Neural crest cell (in vitro differentiated cells): ENCODE measurements at places on chromosomes 4 and X.
A peak's percentile ranks its signal among the peaks of the same experiment; 100 is the strongest.

- H3K27ac ChIP-seq = no peak overlapping the region
- no peaks in the 10 kb centered on the region for H3K4me1 ChIP-seq
- peak overlapping the region; percentile 15 for H3K4me3 ChIP-seq
- H3K36me3 ChIP-seq = peaks cover 3% of the 10 kb centered on the region
Observed at GRCh38 chrX:101190736-101191135, 28.9 kb upstream of the DRP2 start.

- H3K27ac ChIP-seq = no peak overlapping the region
- no peak for DNase-seq
- no peaks in the 10 kb centered on the region for H3K27me3 ChIP-seq
Observed at GRCh38 chr4:82667761-82668480, 106.1 kb upstream of the TMEM150C start.

DNA sequence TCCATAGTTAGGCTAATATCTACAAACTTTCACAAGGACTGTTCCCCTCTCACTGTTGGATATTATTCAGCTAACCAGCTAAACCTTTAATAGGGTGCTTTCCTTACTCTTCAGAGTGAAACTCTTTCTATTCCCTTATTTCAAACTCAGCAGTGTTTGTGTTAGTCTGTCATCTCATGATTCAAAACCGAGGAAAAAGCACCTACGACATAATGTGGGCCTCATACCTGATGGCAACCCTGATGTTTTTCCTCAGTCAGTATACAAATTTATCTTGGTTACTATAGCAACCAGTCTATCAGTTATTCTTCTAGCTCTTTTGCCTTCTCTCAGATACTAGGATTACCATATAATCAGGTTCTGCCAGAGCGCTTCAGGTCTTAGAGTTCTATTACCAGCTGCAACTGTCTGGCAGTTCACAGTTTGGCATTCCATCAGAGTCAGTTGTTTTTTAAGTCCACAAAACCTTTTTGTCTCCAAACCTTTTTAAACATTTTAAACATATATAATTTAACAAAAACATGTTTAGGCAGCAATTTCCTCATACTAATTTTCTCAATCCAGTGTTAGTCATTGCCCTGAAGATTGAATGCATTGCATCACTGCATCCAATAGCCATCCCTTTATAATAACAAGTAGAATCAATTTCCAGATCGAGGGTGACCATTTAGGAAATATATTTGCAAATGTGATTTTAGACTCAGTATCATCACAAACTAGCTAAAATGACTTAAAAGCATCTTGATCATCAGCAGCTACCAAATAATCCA lies 7.4 kb downstream of the WDR44 start:
- DNase-seq = no peak
- no peaks in the 10 kb centered on the region for H3K27me3 ChIP-seq
- peak overlapping the region; percentile 42 for H3K4me3 ChIP-seq
- no peaks in the 10 kb centered on the region for H3K36me3 ChIP-seq
- peaks cover 46% of the 10 kb centered on the region for H3K4me1 ChIP-seq

DNA sequence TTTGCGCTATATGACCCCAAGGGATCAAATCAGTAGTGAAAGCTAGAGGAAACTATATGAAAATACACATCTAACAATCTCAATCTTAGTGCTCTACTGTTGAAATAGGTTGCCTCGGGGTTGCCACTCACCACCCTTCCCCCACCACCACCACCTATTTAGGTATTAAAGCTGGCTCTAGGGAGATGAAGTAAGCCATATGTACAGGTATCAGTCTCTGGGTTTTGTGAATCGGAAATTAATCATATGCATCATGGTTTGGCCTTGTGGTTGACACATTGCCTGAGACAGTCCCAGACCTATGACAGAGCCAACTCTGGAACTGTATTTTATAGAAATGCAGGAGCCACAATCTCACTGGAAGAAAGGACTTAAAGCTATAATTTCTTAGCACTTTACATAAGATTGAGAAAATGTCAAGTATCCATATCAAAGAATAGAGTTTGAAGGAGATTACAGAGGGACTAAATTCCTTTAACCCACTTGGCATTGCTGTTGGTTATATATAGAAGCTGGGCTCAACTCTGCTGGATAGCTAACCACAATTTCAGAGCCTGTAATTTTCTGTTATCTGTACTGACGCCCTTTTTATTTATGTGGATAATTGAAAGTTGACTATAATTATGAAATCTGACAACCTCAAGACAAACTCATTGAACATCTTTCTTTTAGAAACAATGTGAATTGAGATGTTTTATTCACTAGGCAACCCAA lies 26.7 kb upstream of the BMP2K start:
- no peaks in the 10 kb centered on the region for H3K27me3 ChIP-seq
- H3K4me1 ChIP-seq = no peaks in the 10 kb centered on the region
- no peak for DNase-seq
- no peak overlapping the region for H3K4me3 ChIP-seq
- H3K27ac ChIP-seq = no peak overlapping the region

DNA sequence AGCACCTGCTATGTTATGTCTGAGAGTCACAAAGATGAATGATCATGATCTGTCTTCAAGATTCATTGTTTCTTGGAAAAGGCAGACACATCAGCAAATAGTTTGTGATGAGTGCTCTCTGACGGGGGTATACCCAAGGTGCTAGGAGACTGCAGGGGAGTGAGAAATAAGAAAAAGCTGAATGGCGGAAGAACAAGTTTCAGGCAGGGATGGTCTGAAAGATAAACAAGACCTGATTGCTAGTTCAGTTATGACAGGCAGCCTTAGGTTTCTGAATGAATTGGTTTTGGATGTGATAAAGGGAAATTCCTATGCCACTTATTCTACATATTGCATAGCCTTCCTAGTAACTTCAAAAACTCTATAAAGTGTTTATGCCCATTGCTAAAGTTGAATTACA lies 327.0 kb upstream of the DKK2 start:
- H3K4me1 ChIP-seq = peaks cover 11% of the 10 kb centered on the region
- no peak overlapping the region for H3K4me3 ChIP-seq
- no peak overlapping the region for H3K27ac ChIP-seq
- H3K36me3 ChIP-seq = no peaks in the 10 kb centered on the region
- no peaks in the 10 kb centered on the region for H3K27me3 ChIP-seq
- no peak for DNase-seq

DNA sequence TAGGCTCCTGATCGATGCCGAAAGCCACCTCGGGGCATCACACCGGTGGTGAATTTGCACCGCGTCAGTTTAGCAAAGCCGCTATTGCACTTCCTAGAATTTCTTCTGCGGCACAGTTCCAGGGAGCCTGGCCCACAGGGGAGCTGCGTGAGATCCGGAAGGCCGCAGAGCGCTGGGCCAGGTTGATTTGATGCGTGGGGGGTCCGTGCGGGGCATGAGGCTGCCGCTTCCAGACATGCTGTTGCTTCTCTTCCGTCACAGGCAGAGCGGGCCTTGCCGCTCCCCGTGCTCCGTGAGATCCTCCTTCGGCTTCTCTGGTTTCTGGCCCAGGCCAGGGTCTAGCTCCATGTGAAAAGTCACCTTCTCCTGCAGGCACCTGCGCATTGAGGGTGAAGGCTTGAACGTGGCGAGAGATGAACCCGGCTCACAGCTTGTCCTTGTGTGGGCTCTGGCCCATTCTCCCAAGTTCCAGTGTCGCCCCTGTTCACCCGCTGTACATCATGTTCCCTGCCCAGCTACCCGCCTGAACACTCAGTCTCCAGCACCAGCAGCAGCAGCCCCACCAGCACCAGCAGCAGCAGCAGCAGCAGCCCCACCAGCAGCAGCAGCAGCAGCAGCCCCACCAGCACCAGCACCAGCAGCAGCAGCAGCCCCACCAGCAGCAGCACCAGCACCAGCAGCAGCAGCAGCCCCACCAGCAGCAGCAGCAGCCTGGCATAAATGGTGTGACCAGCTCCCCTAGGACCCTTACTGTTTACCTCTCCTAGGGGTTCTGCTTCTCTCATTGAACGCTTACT lies 131.2 kb downstream of the TRIML1 start:
- peaks cover 4% of the 10 kb centered on the region for H3K4me1 ChIP-seq
- DNase-seq = no peak
- H3K27ac ChIP-seq = no peak overlapping the region
- H3K4me3 ChIP-seq = no peak overlapping the region
- peaks cover 4% of the 10 kb centered on the region for H3K36me3 ChIP-seq

GRCh38 chr4:6380746-6381410 lies 91.5 kb downstream of the PPP2R2C start:
- peaks cover 12% of the 10 kb centered on the region for H3K27me3 ChIP-seq
- H3K4me1 ChIP-seq = no peaks in the 10 kb centered on the region
- no peak overlapping the region for H3K27ac ChIP-seq
- no peaks in the 10 kb centered on the region for H3K36me3 ChIP-seq
- H3K4me3 ChIP-seq = no peak overlapping the region
- DNase-seq = no peak

- peaks cover 9% of the 10 kb centered on the region for H3K36me3 ChIP-seq
- H3K27ac ChIP-seq = no peak overlapping the region
- H3K4me1 ChIP-seq = no peaks in the 10 kb centered on the region
- no peaks in the 10 kb centered on the region for H3K27me3 ChIP-seq
- H3K4me3 ChIP-seq = no peak overlapping the region
Observed at GRCh38 chr4:23084559-23085248, 392.0 kb downstream of the GBA3 start.

DNA sequence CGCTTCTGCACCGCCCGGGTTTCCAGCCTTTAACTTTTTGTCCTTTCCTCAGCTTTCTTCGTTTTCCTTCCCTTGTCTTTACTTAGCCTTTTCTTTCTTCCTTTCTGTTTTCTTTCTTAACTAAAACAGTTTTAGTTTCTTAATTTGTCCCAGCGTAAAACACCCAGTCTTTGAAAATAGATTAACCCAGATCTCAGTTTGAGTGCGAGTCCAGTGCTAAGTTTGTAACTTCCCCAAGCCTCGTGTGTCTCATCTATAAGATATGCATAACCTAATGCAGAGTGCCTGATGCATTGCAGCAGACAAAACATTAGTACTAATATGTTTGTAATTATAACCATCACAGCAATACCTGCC lies 460 bp upstream of the GEMIN8 start:
- H3K27me3 ChIP-seq = no peaks in the 10 kb centered on the region
- DNase-seq = no peak
- H3K4me1 ChIP-seq = peaks cover 42% of the 10 kb centered on the region
- H3K4me3 ChIP-seq = peak overlapping the region; percentile 89
- no peaks in the 10 kb centered on the region for H3K36me3 ChIP-seq

DNA sequence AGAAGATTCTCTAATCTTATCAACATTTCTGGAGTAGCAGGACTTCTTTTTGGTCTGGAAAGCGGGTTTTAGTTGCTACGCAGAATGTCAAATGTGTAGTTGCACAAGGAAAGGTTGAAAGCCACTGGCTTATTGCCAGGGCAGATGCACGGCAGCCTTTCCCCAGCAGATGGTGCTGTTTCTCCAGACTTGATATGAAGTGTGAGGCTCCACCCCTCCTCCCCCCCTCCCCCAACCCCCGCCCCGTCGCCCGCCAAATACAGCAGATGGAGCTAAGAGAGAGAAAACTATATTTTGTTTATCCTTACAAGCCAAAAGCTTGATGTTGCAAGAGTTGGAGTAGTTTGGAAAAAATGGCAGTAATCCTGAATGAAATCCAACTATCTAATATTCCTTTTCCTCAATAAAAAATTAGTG lies 32.0 kb downstream of the ENOPH1 start:
- H3K4me3 ChIP-seq = no peak overlapping the region
- H3K27ac ChIP-seq = no peak overlapping the region
- peaks cover 18% of the 10 kb centered on the region for H3K4me1 ChIP-seq
- H3K27me3 ChIP-seq = no peaks in the 10 kb centered on the region

DNA sequence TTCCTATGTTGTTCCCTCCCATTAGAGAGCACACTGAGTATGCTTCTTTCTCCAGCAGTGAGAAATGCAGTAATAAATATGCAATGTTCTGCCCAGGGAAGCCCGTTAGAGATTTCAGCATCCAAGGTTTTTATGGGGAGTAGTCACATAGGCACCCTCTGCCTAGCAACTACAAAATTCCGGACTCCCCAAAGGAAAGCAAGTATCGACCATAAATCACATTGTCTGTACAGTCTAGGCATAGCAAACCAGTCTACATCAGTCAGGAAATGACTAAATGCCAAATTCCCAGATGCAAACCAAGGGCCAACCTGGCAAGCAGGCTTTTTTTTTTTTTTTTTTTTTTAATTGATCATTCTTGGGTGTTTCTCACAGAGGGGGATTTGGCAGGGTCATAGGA lies 34.8 kb downstream of the GPR101 start:
- H3K4me3 ChIP-seq = no peak overlapping the region
- peaks cover 8% of the 10 kb centered on the region for H3K36me3 ChIP-seq
- H3K27ac ChIP-seq = no peak overlapping the region
- DNase-seq = no peak
- H3K4me1 ChIP-seq = no peaks in the 10 kb centered on the region

DNA sequence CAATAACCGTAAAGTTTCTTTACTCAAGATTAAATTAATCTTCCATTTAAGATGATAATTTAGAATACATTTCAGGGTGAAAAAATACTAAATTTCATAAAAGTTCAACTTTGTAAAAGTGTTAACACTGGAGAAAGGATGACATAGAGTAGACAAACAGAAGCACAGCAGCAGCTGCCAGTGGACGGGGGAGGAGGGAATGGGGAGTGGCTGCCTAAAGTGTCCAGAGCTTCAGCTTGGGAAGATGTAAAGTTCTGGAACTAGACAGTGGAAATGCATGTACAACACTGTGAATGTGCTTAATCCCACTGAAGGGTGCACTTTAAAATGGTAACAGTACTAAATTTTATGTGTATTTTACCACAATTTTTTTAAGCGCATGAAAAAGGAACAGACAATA lies 39.9 kb downstream of the RELL1 start:
- DNase-seq = no peak
- no peak overlapping the region for H3K27ac ChIP-seq
- no peaks in the 10 kb centered on the region for H3K27me3 ChIP-seq
- H3K4me3 ChIP-seq = no peak overlapping the region
- peaks cover 47% of the 10 kb centered on the region for H3K4me1 ChIP-seq

- H3K4me1 ChIP-seq = peaks cover 32% of the 10 kb centered on the region
- no peak overlapping the region for H3K27ac ChIP-seq
- no peaks in the 10 kb centered on the region for H3K27me3 ChIP-seq
- peaks cover 2% of the 10 kb centered on the region for H3K36me3 ChIP-seq
- peak overlapping the region; percentile 27 for H3K4me3 ChIP-seq
Observed at GRCh38 chr4:39522068-39522467, 5.2 kb downstream of the UGDH start.

GRCh38 chr4:97038146-97038516 lies 1105.1 kb downstream of the STPG2 start:
- no peak overlapping the region for H3K4me3 ChIP-seq
- no peak for DNase-seq
- H3K4me1 ChIP-seq = peaks cover 7% of the 10 kb centered on the region

GRCh38 chr4:119490335-119490734 lies 138.3 kb downstream of the PDE5A start:
- H3K4me1 ChIP-seq = peaks cover 4% of the 10 kb centered on the region
- no peaks in the 10 kb centered on the region for H3K27me3 ChIP-seq
- no peak for DNase-seq
- no peak overlapping the region for H3K4me3 ChIP-seq

DNA sequence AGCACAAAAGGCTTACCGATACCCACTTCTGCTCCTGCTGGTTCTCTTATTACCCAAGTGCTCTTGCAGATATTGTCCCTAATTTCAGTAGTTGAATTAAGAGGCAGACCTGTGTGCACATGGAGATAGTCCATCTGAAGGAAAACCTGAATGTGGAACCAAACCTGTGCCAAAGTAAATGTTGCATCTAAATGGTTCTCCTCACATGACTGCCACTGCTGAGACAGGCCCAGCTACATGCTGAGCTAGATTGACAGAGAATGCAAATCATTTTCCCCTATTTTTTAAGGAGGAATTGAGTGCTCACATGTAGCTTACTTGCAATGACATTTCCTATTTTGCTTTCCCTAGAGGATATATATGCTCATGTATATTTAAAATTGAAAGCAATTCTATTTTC lies 609.1 kb upstream of the TECRL start:
- H3K4me1 ChIP-seq = no peaks in the 10 kb centered on the region
- H3K27ac ChIP-seq = no peak overlapping the region
- no peak overlapping the region for H3K4me3 ChIP-seq
- no peak for DNase-seq
- H3K36me3 ChIP-seq = no peaks in the 10 kb centered on the region
